Hematopoietic multipotent progenitor cell treated with erythropoietin and hydrocortisone succinate and interleukin-3 and kit ligand, for 17 days (in vitro differentiated cells): ENCODE measurements at places on chromosomes 4 and X.

GRCh38 chr4:30172416-30172815 is 547.8 kb upstream of the PCDH7 start:
- no peak for DNase-seq

- no peak for DNase-seq
Measured at GRCh38 chr4:146159384-146160058, 16.0 kb upstream of the LSM6 start.

- DNase-seq: no peak
Measured at GRCh38 chr4:14434916-14435315, 567.4 kb upstream of the CPEB2 start.

DNA sequence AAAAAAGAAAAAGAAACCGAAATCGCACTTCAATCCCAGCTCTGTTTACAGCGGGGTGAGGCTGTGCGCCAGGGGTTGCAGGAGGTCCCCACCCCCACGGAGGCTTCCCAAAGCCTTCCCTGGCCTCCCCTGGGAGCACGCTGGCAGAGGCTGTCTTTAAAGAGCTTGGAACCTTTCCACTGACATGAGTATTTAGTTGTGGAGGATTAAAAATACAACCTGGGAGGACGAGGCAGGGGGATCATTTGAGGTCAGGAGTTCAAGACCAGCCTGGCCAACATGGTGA is 69.1 kb downstream of the PPP2R2C start:
- no peak for DNase-seq

DNA sequence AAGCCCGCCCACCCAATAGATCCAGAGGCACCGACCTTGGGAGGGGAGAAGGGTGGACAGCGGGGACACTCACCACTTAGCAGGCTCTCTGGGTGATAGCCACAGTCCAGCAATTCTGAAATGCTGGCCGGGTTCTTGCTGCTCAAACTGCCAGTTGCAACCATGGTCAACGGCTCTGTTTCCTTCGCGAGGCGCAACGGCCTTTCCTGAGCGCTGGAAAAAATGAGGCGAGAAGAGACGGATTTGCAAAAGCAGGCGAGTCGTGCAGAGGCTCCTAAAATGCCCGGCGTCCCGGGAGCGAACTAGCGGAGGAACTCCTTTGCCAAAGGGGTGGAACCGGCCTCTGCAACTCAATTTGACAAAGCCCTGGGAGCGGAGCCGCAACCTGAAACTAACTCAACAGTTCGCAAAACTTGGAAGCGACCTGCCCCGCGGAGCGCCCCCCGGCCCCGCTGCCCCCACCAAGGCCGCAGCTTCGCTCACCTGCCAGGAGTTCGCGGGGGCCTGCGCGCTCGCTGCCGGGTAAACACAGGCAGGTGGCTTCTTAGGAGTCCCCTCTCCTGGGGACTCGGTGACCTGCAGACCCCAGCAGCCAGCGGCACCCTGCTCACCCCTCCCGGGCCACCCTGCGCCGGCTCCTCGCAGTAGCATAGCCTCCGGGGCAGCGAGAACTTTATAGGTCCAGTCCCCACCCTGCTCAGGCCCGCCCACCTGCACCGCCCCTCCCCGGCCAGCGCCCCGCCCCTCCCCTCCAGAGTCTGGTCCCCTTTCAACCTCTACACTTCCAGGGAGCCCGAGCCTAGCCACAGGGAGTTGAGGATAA is at the start of gene DDIT4L:
DDIT4L (minus strand) TSS at position 649 of the 823 bp plus-strand sequence; CDS start at position 164, 485 bp downstream.
- no peak for DNase-seq

DNA sequence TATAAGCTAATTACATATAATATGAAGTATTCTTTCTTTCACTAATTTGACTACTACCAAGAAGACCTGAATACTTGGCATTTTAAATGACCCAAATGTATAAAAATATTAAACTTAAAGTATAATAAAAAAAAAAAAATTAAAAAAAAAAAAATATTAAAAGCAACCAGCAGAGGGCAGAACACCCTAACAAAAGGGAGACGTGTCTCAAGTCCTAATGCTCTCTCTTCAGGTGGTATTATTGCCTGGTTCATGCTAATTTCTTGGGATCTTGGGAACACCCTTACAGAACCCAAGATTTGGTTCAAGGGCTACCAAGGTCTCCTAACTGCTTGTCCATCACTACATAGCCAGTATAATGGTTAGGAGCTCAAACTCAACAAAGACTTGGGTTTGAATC is 754.8 kb downstream of the RAB28 start:
- peak; percentile 10 for DNase-seq

DNA sequence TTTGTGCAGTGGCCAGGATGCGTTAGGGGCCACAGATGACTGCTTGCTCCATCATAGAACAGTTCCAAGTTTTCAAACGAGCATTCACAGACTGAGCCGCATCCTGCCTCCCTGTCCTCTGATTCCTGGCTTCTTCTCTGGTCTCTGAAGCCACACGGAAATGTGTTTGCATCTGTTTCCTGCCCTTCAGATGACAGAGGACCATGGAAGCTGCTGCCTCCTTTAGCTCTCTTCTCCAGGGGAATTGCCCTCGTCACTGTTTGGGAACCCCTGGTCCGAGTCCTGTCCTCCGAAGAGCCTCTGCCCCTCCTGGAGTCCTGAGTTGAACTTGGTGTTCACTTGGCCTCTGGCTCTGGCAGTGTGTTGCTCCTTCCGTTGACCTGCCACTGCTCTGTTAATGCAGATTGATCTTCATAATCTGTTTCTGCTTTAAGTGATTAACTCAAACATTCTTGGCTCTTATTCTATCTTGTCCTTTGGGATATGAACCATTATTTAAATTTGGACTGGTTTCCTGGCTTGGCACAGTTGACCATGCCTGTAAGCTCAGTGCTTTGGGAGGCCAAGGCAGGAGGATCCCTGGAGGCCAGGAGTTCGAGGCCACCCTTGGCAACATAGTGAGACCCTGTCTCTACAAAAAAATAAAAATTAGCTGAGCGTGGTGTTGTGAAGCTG is 96.0 kb downstream of the PTTG2 start:
- DNase-seq: no peak

DNA sequence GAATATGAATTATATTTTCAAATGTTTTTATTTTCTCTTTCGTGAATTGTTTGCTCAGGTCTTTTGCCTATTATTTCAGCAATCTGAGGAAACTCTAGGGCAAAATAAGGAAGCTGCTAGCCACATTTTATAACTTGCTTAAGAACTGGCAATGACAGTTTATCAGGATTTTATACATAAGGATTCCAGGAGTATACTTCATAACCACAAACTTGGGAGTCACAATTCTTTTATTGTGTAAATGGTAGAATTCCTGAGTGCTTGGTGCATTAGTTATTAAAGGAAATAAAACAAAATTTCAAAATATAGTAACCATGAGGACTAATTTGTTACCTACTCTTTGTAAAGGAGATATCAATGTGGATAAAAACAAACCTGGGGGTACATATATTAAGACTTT is 54.4 kb downstream of the PALLD start:
- no peak for DNase-seq

GRCh38 chr4:59938166-59938565 is 1262.0 kb upstream of the ADGRL3 start:
- no peak for DNase-seq

DNA sequence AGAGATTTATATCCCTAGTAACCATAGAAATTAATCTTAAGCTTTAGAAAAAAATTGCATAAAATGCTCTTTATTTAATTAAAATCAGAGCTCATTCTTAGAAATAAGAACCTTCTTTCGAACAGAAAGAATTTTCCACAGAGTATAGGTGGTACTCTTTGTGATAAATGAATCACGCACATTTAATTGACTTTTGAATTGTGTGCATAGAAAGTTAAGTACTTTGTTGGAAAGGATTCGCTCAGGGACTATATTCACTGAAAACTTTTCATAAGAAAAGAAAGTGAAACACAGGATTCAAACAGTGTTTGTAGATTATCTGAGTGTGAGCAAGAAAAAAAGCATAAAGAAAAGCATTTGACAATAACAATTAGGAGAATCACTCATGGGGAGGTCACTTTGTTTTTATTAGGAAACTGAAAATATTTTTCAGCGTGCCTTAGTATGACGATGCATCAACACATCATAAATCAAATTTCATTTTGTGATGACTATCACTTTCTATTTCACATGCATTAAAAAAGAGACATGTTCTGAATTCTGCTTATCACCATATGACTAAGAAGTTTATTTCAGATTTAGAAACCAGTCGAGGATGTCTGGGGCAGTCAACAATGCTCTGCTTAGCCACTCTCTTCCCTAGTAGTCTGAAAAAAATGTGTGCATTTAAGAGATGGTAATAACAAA is 49.5 kb downstream of the STX18 start:
- DNase-seq: no peak

GRCh38 chr4:69078852-69079251 is 17.4 kb upstream of the UGT2B7 start:
- DNase-seq: no peak

DNA sequence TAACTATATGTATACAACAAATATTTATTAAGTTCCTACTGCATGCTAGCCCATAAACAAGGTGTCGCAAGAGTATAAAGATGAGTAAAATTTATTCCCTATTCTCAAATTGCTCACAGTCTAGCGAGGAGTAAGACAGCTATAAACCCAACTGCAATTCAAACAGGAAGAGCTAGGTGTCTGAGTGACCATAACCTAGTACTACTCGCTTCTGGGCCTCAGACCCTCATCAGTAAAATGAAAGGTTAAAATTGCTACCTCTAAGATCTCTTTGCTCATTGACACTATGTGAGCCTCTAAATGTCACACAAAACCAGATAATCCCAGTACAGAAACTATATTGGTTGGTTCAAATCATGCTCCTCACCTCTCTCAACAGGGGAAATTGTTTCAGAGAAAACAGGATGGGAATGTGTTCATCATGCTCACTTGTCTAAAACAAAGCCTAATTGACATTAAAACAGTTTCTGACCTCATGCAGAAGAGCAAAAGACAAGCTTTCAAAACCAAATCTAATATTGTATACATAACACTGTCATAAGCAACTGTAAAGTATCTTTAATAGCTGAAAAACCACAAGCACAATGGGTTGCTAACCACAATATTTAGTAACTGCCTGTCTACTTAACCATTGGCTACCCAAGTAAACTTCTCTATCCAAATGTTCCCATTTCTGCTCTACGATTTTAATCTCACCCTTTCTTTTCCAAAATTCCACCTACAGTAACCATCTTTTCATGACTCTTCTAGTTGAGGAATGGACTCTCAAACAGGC is 264.6 kb upstream of the FMR1 start:
- DNase-seq: no peak

DNA sequence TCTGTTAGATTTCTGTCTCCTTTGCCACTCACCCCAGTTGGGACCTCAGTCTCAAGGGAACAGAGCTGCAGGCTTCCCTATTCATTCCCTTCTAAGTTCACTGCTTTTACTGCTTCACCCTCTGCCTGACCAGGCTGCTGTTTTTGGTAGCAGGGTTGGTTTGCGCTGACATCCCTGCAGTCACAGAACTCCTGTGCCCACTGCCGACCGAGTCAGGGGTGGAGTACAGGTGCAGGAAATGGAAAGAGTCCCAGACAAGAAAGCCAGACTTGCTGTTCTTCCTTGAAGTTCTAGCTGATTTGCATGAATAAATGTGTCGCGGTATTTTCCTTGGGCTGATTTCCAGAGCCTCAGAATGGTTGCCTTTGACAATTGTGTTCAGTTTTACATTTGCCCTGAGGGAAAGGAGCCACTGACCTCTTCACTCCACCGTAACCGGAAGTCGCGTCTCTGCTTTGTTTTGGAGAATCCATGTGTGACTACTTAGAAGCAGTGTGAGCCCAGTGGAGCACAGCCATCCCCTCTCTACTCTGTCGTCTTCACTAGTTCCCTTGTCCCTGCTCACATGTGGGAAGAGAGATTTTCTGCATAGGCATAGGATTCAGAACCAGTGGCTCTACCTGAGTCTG is 84.8 kb downstream of the TNIP2 start:
- no peak for DNase-seq

GRCh38 chr4:127145006-127145540 is 487.7 kb upstream of the INTU start:
- no peak for DNase-seq

DNA sequence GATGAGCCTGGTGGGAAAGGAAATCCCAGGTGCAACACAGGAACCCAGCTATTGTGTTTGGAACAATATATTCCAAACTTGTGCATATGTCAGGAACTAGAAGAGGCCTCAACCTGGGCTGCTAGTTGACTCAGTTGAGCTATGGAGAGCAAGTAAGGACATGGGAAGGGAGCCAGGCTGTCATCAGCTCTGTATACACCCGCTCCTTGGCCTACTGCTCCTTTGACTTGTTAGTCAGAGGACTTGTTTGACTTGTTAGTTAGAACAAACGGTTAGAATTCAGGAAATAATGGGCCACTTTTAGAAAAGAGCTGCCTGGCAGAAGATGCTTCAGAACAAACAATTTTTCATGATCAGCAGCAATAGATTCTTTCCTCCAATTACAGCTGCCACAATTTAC is 76.4 kb downstream of the CBLL2 start:
- no peak for DNase-seq

- DNase-seq: no peak
Measured at GRCh38 chr4:73952352-73952751, 29.5 kb downstream of the PF4 start.

GRCh38 chr4:181853881-181854511 is 389.2 kb upstream of the TENM3 start:
- no peak for DNase-seq

GRCh38 chr4:3098346-3098745 is 23.9 kb downstream of the HTT start:
- no peak for DNase-seq

DNA sequence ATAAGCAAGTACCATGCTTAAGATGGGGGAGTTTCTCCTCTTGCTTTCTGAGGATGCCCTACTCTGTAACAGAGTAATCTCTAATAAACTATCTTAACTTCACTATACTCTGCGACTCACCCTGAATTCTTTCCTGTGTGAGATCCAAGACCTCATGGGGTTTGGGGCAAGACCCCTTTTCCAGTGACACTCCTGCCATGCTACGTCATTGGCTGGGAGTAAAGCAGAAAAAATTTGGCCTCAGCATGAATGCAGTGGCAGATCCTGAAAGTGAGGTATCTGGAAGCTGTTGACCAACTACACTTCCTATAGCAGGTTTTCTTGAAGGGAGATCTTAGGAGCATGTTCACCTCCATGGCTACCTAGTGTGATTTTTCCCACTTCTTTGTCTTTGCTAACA is 109.1 kb upstream of the MED14 start:
- DNase-seq: no peak
